ENCODE measurements at places on chromosomes 2 and 18.

DNA sequence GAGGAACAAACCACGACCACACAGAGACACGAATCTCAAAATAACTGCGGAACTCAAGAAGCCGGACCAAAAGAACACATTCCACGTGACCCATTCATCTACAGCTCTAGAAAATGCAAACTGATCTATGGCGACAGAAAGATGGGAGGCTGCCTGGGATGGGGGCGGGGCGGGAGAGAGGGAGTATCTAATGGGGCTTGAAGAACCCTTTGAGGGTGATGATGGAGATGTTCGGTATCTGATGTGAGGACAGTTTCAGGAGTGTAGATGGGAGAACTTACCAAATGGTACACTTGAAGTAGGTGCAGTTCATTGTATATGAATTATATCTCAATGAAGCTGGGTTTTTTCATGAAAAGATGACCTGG lies 34.6 kb upstream of the KLF11 start:
- no peak for DNase-seq

DNA sequence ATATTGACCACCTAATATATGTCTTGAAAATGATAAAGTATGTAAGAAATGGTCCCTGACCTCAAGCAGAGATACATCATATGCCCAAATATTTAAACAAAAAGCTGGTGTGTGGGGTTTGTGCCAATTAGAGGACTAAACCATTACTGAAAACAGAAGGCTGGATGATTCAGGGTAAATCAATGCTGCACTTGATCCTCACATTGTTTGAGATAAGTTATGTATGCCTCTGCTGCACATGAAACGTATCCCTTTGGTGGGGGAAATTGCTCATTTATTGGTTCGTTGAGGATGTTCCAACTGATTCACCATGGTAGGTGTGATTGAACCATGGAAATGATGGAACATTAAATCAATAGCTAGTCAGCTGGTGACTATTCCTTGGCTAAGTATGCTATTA lies 24.7 kb upstream of the DARS1 start:
- no peak for DNase-seq

DNA sequence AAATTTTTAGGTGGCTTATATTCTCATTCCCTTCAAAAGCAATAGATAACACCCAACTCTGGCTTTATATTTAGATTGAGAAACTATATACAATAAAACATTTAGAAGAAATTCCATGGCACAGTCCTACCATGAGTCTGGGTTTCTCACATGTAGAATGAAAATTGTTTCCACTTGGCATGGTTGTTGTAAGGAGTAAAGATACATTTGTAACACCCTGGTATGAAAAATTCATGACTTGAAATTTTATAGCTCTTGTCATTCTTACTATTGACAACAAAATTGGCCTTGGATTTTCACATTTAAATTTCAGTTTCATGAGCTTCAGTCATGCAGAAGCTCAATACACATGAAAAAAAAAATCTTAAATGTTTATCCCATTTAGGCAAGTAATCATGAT lies 92.5 kb upstream of the CBLN2 start:
- DNase-seq, result no peak

DNA sequence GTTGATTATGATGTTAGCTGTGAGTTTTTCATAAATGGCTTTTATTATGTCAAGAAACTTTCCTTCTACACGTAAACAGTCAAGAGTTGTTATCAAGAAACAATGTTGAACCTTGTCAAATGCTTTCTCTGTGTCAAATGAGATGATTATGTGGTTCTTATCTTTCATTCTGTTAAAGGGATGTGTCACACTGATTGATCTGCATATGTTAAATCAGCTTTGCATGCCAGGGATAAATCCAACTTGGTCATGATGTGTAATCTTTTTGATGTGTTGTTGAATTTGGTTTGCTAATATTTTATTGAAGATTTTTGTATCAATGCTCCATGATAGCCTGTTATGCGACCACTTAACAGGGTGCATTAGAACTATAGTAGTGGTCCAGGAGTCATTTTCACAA lies 107.3 kb downstream of the C1QL2 start:
- DNase-seq, result no peak

DNA sequence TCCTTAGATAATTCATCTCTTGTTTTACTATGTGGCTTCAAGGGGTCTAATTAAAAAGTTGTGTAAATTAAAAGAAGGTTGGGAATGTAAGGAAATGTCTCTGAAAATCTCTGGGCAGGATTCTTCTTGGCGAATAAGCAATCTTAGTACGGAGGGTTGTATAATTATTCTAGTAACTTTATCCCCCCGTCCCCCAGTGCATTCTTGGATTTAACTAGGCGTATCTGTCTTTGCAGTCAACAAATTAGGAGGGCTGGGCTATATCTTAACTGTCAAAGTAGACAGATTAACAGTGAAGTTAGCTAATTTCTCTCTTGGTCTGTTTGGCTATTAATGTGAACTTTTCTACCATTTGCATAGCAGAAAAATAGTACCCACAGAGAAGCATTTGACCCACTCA lies 329.8 kb upstream of the THUMPD2 start:
- DNase-seq, result no peak

DNA sequence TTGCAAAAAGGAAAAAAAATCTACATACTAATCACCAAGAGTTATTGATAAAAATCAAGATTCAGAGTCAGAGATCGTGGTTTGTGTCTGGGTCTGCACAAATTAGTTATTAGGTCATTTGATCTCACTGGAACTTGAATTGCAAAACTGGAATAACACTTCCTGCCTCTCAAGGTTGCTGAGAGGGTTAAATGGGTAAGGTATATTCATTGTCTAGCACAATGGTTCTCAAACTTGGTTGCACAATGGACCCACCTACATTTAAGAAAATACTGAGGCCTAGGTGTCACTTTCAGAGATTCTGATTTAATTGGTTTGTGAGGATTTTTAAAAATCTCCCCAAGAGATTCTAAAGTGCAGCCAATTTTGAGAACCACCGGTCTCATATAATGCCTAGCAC lies 84.8 kb downstream of the COBLL1 start:
- no peak for DNase-seq

GRCh38 chr2:182377467-182377866 lies 49.4 kb downstream of the PDE1A start:
- no peak for DNase-seq

- no peak for DNase-seq
Measured at GRCh38 chr2:142174176-142174575, 43.4 kb upstream of the LRP1B start.

GRCh38 chr2:84781942-84782716 lies 98.8 kb downstream of the TRABD2A start:
- DNase-seq, result no peak

DNA sequence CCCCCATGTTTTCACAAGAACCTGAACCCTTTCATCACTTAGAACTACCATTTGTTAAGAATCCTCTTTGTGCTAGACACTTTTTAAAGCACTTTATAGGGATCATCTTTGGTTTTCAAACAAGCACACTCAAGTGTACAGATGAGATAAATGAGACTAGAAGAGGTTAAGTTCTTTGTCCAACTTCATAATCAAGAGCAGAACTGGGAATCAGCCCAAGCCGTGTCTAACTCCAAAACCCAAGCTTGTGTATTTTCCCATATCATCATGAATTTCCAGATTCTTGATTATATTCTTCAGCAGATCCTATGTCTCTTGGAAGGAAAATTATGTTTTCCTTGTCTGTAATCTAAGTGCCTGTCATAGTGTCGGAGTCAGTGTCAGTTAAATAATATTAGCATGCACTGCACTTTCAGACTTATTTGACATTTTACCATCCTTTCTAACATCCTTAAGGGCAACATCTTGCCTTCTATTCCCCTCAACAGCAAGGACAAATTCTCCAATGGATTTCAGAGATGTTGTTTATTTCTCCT lies 123.0 kb upstream of the SETBP1 start:
- DNase-seq, result no peak

GRCh38 chr2:231284296-231284695 lies 85.9 kb downstream of the ARMC9 start:
- DNase-seq, result no peak

GRCh38 chr2:231152800-231153557 lies 28.1 kb upstream of the HTR2B start:
- DNase-seq, result no peak

DNA sequence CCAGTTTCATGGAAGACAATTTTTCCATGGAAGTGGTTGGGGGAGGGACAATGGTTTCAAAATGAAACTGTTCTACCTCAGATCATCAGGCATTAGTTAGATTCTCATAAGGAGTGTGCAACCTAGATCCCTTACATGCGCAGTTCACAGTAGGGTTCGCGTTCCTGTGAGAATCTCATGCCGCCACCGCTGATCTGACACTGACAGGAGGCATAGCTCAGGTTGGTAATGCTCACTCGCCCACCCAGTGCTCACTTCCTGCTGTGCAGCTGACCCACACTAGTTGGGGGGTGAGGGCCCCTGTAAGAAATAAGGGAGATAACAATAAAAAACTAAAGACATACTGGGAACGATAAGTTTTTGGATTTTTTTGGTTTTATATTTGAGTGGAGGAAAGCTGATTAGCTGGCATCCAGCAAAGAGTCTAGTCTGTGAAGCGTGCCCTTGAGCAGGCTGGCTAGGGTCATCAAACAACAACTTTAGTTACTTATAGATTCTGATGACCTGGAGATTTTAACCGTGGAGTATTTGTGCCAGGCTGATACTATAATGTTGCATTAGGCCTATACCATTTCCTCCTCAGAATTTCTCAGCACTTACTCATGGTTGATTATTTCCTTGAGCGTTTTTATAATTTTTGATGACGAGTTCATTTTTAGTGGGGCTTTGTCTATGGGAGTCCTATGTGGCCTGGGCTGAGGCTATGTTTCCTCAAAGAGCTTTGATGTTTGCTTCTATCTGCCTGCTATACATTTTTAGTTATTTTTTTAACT lies 6.3 kb upstream of the MCFD2 start:
- DNase-seq, result no peak

GRCh38 chr18:78793313-78794070 lies 186.1 kb upstream of the SALL3 start:
- DNase-seq, result no peak

DNA sequence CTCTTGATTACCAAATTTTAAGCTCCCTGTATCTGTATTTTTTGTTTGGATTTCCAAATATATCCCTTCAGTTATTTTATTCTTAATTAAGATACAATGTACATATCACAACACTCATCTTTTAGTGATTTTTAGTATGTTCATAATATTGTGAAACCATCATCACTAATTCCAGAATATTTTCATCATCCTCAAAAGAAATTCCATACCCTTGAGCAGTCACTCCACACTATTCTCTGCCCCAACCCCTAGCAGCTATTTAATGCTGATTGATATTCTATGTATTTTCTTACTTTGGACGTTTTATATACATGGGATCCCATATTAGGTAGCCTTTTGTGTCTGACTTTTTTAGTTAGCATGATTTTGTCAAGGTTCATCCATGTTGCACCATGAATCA lies 127.4 kb upstream of the SLC8A1 start:
- no peak for DNase-seq

All from HL-60 (cell line).